GM13977 (cell line): ENCODE measurements at places on chromosomes 11 and 22.

DNA sequence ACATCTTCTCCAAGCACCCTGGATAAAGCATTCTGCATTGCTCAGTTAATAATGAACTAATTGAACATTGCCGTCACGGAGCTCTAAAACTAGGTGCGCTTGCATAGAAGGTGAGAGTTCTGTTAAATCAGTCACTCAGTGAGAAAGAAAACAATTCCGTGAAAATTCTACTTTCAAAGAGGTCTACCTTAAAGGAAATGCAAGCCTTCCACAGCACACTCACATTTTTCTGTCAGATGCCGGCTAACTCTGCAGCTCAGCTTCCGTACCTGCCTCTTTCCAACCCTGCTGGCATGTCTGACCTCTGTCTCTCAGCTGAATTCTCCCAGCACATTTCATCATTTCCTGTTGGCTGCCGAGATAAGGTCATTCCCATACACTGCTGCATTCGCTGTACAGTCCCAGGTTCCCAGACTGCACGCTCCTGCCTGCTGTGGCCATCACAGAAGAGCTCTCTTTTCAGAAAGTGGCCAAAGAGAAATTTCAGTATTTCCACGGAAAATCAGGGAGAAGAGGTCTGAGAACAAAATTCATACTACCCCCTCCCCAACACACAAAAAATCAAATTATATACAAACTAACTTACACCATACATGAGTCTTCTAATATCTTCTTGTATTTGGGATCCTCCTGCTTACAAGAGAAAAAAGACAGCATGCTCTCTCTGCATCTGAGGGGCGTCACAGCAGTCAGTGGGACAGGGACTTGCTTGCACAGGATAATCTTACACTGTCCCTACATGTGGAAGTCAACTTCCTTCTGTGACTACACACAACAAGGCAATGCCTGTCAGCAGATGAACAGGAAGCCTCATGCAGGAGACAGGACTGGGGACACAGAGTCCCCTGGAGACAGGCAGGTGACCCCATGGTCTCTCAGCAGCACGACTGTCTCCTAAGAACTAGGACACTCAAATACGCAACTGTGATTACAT is 55.1 kb downstream of the PACSIN2 start:
- DNase-seq, result no peak

DNA sequence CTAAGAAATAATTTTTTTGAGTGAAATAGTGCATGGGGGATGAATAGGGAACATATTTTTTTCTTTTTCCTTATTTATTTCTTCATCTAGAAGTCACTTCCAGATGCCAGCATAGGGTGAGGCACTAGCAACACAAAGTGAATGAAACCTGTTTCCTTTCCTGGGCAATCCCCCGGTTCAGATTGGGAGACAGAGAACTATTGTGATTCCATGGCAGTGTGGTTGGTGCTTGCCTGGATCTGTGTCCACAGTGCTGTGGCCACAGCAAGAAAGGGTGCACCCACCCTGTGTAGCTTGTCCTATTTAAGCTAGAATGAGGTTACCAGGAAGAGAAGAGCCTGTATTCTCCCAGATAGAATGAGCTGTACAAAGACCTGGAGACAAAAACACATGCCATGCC is 57.6 kb downstream of the SLC5A1 start:
- DNase-seq, result no peak

DNA sequence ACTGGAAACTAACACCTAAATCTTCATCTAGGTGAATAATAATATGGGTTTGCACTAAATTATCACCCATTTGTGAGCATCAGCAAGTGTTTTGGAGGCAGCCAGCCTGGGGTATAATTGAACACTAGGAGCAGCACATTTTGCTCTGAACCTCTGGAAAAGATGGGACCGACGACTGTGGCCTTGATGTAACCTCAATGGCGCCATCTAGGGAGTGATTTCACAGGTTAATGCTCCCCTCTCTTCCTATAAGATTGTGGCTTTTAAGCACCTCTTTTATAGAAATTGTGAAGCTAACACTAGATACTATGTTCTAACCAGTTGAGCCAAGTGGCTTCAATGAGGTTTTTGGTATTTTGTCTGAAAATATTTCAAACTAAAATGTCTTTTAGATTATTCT is 203.7 kb downstream of the NELL1 start:
- peak; percentile 30 for DNase-seq

- DNase-seq, result no peak
These were observed 332.2 kb downstream of the LUZP2 start for GRCh38 chr11:24828938-24829605.

GRCh38 chr11:116931206-116931953 is 94.0 kb upstream of the APOA1 start:
- no peak for DNase-seq

GRCh38 chr11:10426475-10426874 is 28.6 kb upstream of the AMPD3 start:
- DNase-seq, result no peak

DNA sequence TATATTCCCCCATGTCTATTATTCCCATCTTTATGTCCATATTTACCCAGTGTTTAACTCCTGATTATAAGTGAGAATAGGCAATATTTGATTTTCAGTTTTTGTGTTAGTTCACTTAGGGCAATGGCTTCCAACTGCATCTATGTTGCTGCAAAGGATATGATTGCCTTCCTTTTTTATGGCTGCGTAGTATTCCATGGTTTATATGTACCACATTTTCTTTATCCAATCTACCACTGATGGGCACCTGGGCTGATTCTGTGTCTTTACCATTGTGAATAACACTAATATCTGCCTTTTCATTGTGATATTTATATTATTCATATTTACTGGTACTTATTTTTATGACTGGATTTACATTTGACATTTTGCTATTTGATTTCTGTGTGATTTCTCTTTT is 649.6 kb downstream of the NTM start:
- no peak for DNase-seq

- DNase-seq, result no peak
These were observed 7.0 kb upstream of the PRG2 start for GRCh38 chr11:57397394-57397990.

- DNase-seq, result no peak
These were observed 61.4 kb downstream of the EFCAB6 start for GRCh38 chr22:43750751-43751150.

- no peak for DNase-seq
These were observed 15.3 kb downstream of the IL18BP start for GRCh38 chr11:72013765-72014711.

DNA sequence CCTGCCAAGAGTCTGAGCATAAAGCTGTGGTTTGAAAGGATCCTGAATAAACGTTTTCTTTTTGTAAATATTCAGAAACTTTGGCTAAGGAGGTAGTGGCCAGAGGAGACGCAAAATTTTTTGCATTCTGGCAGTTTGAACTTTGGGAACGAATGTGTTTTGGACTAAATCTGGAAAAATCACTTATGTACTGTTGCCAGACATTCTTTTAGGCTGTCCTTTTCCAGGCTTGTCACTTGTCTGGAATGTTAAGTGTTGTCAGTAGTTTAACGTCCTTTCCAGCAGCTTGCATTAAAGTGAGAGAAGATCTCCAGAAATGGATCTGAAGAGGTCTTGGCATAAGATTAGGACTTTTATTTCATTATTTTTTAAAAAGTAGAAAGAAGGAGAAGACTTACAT is 18.5 kb downstream of the SPECC1L start:
- DNase-seq, result no peak

DNA sequence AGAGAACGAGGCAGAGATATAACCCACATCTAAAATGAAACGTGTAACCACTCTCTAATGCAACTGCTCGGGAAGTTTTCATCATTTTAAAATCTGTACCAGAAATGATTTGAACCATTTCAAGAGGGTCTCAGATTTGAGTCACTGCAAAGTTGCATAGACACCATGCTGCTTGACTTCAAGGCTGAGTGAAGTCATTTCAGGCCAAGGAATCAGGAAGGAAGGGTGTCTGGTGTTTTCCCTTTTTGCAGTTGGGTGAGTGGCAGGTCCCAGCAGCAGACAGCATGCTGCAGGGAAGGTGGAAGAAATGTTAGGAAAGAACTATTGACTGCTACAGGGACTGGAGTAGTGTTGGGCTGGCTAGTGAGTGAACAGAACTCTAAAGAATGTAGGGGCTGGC is 16.5 kb downstream of the TANGO2 start:
- DNase-seq, result no peak

- no peak for DNase-seq
These were observed 780.2 kb downstream of the LRRC4C start for GRCh38 chr11:40679276-40679675.

DNA sequence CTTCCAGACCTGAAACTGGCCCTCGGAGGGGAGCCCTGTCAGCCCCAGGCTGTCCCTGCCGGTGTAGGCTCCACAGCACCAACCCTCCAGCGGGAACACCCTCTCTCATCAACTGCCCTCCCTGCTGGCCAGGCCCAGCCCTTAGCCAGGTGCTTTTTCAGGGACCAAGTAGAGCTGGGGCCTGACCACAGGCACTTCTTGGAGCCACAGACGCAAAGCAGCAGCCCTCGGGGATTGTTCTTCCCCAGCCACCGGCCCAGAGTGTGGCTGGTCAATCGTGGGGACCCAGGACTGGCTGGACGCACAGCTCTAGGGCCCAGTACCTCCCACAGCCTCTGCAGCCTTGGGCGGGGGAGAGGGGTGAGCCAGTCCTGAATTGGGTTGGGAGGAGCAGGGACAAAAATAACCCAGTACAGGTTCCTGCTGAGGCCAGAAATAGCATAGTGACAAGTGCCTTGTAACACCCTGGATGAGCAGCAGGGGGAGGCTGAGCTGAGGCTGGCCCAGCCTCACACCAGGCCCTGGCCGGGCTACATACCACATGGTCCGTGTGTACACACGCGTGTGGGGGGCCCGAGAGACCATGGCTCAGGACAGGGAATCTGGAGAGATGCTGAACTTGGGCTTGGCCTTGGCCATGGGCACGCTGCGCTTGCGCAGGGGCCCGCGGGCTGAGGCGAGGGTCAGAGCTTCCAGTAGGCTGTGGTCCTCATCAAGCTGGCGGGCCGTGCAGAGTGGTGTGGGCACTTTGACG is 2.0 kb downstream of the KCNJ11 start:
- peak; percentile 66 for DNase-seq

DNA sequence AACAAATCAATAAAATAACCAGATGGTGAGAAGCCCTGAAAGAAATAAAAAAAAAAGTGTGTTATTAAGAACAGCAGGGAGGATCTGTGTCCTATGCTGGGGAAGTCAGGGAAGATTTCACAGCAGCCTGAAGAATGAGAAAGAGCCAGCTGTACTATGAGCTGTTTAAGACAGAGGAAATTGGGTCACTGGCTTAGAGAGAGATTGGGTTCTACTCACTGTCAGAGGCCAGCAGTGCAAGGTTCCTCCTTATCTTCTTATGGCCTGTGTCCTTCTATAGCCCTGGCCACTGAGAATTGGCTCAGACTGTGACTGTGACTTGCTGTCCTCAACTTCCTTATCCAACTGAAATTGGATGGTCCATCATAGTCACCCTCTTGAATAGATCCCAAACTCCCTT is 54.8 kb upstream of the FDX1 start:
- DNase-seq, result no peak

GRCh38 chr22:45644714-45645113 is 26.9 kb upstream of the ATXN10 start:
- no peak for DNase-seq

DNA sequence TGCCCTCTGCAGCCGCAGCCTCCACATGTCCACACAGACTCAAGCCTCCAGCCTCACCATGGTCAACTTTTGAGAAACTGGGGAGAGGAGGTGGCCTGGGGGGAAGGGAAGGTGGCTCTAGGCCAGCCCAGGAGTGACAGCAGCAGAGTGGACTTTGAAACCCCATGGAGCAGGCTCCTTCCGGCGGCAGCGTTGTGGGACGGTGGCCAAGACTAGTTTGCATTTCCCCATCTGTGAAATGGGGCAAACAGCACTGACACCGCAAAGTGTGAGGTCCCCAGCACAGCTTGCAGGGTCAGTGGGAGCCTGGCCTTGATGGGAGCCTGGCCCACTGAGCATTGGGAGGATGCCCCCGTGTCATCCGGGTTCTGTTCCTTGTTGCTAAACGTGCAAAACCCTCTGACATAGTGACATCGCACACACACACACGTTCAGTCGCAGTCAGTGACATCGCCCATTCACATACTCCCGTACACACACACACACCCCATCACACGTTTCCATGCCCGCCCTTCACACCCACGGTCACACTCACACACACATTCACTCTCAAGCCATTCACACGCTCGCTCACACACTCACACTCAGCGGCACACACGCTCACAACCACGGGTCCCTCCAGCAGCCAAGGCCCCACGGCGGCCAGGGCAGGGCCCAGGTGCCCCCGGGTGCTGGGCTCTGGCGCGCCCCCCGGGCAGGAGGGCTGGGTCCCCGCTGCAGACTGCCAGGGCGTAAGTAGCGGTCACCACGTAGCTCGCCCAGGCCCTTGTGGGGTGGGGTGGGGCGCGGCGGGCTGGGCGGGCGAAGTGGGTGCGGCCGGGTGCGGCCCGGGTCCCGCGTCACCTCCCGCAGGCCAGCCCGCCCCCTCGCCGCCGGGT is 585 bp downstream of the CYB5R3 start:
- peak; percentile 70 for DNase-seq

DNA sequence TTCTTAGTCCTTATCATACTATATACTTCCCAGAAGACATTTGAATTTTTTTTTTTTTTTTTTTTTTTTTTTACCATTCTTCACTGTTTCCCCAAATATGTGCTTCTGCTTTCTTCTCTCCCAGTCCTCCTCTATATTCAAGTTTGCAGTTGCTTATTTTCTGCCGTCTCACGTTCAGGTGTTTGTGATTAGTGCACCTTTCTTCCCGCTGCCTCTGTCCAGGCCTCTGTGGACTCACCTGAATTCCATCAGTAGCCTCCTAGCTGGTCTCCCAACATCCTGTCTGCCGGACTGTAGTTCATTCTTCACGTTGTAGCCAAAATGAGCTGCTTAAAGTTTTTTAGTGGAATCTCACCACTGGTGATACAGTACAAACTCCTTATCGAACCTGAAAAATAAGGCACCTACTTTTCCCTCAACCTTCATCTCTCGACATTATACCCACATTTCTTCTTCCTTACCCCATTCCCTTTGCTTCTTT is 795 bp upstream of the MSANTD4 start:
- no peak for DNase-seq

DNA sequence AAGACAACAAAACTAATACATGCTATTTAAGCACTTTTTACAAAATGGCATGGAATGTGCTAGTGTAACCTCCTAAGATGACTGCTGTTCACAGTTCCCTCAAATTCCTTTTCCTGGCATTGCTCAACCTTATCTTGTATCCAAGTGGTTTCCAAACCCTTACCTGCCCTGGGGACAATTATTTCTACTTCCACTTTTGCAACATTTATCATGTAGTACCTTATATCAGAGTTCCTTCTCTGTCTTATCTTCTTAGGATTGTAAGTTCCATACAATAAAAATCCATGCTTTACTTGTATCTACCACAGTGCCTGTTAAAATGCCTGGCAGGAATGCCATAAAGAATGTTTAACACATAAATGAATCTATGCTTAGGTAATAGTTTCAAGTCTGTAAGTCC is 109.2 kb upstream of the MTMR2 start:
- no peak for DNase-seq
